ENCODE measurements at places on chromosomes 5 and 9.

- DNase-seq, result no peak
Observed at GRCh38 chr9:125633116-125633745, 73.8 kb downstream of the MAPKAP1 start.

DNA sequence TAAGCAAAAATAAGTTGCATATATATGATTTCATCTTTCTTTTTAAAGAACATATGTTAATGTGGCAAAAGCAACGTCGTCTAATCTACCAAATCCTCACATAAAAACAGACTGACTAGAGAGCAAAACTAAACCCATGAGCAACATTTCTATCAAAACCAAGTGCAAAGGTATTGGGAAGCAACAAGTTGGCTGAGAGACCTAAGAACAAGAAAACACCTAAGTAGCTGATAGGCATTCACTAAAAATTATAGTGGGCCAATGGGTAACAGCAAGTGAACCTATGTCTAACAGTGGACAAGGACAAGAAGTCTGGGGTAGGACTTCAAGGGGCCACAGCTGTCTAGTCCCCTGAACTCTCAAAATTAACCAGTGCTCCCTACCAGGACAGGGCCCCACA lies 130.1 kb downstream of the SIL1 start:
- no peak for DNase-seq

- no peak for DNase-seq
Observed at GRCh38 chr5:79488058-79488457, 25.9 kb downstream of the HOMER1 start.

DNA sequence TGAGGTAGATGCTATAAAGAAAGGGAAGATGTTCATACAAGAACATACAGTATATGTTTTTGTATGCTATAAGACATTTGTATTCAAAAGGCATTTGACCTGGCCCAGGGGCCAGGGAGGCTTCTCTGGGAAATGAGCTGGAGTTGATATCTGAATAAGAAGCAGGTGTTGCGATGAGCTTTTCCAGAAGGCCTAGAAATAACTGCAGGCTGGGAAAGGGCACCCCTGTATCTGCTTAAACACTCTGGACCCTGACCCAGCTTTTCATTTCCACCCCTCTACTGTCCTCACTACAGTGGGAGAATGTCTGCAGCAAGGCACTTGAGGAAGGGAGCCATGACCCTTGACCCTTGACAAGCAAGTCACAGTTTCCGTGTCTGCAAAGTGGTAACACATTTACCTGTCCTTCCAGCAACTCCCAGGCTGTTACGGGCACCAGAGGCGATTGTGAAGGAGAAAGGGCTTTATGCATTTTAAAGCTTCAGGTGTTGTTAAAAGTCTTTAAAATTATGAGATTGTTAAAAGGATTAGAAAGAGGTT lies 88.2 kb upstream of the PANK3 start:
- no peak for DNase-seq

DNA sequence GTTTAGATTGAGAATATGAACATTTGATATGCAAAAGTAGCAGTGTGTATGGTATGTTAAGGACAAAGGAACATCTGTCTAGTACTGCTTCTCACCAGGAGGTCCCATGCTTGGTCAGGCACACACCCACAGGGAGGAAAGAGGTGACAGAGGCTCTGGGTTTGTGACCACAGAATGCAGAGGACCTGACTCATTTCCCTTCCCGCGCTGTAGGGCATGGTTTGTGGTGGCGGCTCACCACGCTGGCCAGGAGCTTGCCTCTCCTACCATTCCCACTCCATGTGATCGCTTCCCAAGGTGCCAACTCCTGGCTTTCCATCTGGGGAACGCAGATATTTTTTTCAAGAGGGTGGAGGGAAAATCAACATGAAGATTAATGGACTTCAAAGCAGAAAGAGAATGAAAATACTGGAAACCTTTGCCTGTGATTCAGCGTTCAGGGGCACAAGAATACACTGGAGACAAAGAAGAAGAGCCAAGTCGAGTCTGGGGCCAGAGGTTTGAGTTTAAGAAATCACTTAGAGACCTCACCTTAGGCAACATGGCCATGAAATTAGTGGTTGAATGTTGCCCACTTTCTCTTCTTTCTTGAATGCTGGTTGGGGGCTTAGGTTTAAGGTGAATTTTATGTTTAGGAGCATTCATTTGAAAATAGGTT lies 477.8 kb downstream of the CCDC171 start:
- peak; percentile 97 for DNase-seq

DNA sequence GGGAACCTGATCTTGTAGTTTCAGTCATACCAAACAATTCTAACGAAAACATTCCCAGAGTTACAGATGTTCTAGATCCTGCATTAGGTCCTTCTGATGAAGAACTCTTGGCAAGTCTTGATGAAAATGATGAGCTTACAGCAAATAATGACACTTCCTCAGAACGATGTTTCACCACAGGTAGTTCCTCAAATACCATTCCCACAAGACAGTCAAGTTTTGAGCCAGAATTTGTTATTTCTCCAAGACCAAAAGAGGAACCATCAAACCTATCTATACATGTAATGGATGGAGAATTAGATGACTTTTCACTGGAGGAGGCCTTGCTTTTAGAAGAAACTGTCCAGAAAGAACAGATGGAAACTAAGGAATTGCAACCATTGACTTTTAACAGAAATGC lies 21.0 kb downstream of the RMI1 start:
- DNase-seq, result no peak

- DNase-seq, result no peak
Observed at GRCh38 chr5:111922344-111922743, 165.3 kb upstream of the NREP start.

- DNase-seq, result peak; percentile 6
Observed at GRCh38 chr9:22700171-22700570, 253.5 kb downstream of the DMRTA1 start.

- peak; percentile 91 for DNase-seq
Observed at GRCh38 chr5:144189800-144190429, 19.2 kb downstream of the KCTD16 start.

Measured in fibroblast of skin of right biceps (primary cell).